ENCODE measurements at places on chromosomes 12 and 14.

DNA sequence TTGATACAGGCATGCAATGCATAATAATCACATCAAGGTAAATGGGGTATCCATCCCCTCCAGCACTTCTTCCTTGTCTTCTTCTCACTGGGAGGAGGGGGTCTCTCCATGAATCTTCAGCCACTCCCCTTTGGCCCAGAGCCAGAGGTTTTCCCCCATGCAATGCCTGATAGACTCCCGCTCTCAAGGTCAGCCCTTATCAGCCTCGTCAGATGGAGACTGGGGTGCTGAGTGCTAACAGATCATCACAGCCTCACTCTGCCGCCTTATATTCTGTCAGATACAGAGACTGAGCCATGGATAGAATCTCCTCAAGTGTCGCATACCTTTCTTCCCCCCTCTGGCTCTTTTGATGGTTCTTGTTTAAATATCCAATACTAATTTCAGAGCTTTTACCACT lies 503.1 kb downstream of the AACS start:
- DNase-seq, result no peak

DNA sequence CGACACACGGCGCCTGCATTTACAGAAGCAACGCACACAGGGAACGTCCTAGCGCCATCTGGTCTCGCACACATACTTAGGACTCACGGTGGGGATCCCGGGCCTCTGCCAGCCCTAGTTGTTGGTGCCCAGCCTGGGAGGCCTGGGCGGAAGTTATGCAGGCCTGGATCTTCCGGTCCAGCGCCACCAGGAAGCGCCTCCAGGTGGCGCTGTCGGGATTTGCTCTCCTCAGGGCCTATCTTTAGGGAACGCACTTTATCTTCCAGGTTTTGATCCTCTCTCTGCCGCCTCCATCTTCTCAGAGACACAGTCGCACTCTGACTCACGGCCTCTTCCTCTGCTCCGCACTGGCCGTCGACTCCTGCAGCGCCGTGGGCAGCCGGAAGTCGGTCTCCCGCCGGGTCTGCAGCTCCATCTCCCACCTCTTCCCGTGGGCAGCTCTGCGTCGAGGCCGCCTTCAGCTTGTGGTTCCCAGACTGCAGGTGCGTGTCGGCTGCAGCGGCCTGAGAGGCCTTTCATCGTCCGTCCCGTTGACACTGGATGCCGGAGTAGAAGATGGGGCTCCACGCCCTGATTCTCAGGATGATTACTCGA lies 760.4 kb downstream of the TMEM121 start:
- no peak for DNase-seq

GRCh38 chr14:89649451-89650075 lies 232.5 kb upstream of the FOXN3 start:
- no peak for DNase-seq

DNA sequence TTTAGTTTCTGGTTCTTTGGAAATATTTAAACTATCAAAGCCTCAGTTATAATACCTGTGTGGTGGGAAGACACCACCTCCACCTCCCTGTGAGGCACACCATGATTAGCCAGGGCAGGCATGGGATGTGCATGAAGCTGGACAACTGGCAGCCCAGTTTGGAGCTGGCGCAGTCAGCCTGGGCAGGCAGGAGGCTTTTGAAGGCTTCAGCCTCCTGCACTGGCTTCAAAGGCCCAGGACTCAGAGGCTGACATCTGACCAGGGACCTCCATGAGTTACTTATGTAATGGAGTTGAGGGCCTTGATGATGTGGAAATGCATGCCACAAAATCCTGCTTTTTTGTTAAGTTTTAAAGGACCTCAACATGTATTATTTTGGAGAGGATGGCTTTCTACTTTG lies 30.3 kb downstream of the C14orf132 start:
- no peak for DNase-seq

- no peak for DNase-seq
These were observed 144.2 kb downstream of the C12orf75 start for GRCh38 chr12:105474672-105475071.

DNA sequence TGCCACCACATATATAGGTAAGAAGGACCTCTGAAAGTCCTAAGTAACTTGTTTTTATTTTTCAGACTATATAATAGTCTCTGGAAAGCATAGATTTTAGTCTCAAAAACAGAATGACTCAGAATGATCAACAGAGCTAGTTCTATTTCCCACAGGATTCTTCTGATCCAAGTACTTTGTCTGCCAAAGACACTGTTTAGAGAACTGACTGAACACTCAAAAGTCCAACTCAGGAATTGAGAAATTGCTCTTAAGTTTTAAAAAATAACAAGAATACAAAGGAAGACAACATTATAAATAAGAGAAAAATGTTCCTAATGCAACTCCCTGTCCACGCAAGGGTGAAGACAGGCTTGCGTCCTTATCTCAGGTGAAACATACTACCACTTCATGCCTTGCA lies 29.0 kb downstream of the LGMN start:
- no peak for DNase-seq

GRCh38 chr14:73462815-73463214 lies 4.5 kb upstream of the NUMB start:
- no peak for DNase-seq

DNA sequence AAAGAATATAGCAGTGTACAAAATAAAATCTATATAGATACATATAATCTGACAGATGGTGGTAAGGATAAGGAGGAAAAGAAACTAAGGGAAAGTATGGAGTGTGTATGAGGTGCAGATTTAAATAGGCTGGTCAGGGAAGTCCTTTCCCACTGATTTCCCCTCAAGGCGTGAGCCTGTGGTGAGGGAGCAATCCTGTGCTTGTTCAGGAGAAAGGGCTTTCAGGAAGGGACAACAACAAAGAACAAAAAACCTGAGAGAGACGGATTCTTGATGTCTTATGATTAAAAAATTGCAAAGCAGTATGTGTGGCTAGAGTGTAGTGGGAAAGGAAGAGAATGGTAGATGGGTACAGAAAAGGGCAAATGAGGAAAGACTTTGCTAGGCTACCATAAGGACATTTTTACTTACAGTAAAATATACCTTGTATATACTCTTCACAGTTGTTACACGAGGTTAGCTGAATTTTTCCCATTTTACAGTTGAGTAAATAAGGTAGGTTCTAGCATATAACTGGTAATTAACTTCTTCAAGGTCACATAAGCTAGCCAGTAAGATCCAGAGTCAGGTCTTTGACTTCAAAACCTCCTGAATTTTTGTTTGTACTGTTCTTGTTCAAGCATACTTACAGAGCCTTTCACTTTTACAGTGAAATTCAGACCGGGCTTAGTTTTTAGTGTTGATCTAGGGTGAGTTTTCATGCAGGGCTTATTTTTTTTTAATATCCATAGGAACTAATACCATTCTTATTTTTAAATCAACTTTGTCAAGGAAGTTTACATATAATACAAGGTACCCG lies 15.6 kb downstream of the CNOT2 start:
- DNase-seq, result no peak

GRCh38 chr12:5956987-5957386 lies 11.9 kb upstream of the ANO2 start:
- no peak for DNase-seq

DNA sequence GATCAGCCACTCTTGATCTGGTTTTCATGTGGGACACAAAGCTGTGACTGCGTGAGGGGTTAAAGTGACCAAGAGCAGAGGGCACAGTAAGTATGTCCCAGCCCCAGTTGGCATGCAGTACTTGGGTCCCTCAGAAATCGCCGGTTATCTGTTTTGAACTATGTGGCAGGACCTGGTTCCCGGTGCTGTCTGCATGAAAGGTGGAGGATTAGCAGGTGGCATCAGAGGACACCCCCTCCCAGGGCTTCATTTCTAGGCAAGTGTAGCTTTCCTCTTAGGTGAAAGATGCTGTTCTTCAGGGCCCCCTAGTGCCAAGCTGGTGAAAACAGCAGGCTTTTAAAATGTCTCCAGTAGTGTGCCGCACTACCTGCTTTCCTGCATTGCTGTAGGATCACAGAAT lies 57.1 kb downstream of the ATG14 start:
- DNase-seq, result no peak

- DNase-seq, result no peak
These were observed 3.4 kb downstream of the GDF11 start for GRCh38 chr12:55746174-55746912.

DNA sequence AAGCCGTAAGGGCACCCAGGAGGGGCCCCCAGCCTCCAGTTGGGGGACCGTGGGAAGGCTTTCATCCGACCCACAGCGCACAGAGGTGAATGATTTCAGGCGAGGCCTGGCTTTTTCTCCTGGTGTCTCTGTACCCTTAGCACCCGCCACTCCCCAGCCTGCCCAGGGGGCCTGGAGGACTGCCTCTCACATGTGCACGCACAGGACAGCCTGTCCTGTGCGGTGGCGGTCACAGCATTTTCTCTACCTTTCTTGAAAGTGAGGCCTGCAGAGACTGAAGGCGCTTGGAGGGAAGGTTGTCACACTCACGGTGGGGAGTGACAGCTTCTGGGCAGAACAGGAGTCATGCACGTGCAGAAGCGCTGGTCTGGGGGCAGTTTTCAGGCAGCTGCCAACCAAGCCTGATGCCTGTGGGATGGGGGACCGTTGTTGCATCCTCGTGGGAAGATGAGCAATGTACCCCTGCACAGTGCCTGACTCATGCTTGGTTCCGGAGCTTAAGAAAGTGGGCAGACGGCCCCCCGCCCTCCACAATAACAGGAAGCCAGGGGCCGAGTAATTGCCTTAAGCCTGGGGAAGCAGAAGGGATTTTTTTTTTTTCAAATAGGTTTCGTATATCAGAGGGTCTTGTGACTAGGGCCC lies 148.1 kb downstream of the TSPAN9 start:
- DNase-seq, result no peak

DNA sequence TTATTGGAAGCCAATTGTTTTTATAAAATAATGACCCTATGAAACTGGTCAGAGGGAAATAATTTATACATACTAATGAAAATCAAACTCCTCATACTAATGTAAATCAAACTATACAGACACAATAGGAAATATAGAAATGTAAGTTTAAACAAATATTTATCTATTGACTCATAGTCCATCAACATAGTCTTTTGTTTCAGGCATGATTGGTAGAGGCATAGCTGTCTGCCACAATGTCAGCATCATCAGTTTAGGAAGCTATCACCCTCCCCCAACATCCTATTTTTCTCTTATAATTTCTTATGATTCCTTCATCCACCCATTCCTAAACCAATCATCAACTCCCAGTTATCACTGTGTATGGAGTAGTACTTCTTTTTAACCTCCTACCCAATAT lies 117.7 kb downstream of the SLC38A6 start:
- no peak for DNase-seq

- DNase-seq, result no peak
These were observed 26.4 kb upstream of the SOS2 start for GRCh38 chr14:50257732-50258131.

DNA sequence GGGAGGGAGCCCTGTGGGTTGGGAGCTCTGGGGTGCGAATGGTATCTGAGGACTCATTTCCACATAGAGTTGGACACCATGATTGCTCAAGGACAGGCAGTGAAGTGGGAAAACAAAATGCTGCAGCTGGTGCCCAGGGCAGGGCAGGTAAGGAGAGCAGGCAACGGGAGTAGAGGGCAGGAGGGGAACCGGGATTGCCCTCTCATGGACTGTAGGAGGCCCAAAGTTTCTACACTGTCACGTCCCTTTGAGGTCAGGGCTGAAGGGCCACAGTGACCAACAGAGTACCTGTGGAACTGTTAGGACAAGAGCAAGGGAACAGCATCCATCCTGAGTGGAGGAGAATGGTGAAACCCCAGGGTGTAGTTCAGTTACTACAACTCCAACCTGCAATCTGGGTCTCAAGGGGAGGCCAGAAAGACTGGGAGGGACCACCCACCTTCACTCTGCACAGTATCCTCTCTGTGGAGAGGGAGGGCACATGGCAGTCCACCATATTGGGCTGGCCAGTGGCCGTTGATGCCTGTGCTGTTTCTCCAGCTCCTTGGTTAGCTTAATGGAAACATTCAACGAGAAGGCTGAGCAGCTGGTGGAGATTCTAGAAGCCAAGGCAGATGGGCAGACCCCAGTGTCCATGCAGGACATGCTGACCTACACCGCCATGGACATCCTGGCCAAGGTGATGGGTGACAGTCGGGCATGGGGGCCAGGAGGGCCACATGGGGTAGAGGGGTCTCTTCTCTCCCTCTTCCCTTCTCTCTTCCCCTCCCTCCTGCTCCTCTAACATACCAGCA lies 22.2 kb downstream of the CYP46A1 start:
- no peak for DNase-seq

DNA sequence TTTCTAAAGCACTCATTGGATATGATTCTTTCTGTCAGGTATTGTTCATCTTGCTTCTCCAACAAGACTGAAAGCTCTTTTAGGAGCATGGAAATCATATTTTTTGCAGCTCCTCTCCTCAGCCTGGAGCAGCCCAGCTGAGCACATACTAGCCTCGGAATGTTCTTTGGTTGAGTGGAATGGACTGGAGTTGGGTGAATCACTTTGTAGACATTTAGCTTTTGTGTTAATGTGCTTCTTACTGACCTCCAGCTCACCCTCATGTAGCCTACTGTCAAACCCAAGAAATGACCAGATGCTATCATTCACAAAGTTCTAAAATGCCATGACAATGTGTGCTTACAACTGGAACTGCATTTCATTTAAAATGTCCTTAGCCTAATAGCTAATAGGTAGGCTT lies 161.1 kb downstream of the NUAK1 start:
- DNase-seq, result no peak

DNA sequence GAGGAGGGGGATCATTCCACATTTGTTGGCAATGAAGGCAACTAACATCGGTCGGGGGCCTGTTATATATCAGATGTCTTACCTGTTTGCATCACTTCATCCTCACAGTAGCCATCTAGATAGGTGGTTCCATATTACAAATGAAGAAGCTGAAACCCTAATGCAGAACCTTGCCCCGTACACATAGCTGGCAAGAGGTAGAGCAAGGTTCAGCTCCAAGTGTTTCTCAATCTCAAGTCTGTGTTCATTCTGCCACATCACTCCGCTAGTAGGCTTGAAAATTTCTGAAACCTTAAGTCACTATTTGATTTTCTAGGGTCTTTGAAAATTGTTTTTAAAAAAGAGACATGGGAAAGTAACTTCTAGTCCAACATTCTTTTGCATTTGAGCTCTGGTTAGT lies 17.0 kb downstream of the AVPR1A start:
- DNase-seq, result no peak

DNA sequence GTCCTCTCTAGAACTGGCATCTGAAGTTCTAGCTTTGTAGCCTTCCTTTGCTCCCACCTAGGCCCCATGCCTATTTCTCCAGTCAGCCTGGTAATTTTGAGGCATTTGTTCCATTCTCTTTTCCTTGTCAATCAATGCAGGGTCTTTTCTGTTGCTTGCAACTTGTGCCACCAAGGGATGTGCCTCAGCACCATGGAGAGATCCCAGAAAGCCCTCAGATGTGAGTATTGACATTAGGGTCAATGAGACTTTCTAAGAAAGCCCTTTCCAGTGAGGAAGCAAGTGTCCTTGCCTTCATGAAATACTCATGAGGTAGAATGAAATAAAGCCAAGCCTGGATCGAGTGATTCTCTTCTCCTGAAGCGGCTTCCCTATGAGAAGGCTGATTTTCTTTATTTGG lies 213.9 kb downstream of the SLC15A4 start:
- no peak for DNase-seq

DNA sequence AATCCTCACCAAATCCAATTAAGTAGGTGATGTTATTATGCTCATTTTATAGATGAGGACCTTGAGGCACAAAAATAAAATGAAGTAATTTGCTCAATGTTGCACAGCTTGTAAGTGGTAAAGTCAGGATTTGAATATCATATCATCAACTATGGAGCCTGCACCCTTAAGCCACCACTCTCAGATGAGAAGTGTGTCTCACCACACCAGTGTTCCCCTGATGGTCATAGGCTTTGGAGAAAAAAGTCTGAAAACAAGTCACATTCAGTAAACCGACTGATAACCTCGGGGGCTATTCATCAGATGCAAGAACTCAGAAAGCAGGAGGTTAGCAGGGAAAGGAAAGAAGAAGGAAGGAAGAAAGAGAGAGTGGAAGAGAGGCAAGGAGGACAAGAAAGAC lies 2.8 kb downstream of the TSHR start:
- DNase-seq, result no peak

Data from KG1 (cell line).